ENCODE measurements at places on chromosomes 11 and 22.

GRCh38 chr11:64359712-64360445 lies 917 bp downstream of the RPS6KA4 start:
- no peak for DNase-seq

GRCh38 chr11:9662273-9662672 lies 1.6 kb upstream of the SWAP70 start:
- no peak for DNase-seq

- DNase-seq = no peak
Measured at GRCh38 chr11:132579136-132579535, 953.2 kb downstream of the OPCML start.

DNA sequence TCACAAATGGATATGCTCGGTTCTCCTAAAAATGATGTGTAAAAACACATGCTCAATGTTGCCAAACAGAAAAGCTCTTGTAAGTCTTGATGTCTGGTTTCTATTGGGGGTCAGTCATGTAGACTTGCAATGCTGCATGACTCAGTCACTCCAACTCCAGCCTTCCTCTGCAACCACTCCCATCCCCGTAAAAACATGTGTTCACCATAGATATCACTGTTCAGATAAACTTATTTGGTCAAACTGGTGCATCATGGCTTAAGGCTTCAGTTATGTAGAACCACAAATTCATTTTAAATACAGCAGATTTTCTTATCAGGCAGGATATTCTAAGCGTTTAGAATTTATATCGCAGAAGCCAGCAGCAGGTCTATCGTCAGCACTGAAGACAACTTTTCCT lies 298.4 kb upstream of the LUZP2 start:
- DNase-seq = no peak

DNA sequence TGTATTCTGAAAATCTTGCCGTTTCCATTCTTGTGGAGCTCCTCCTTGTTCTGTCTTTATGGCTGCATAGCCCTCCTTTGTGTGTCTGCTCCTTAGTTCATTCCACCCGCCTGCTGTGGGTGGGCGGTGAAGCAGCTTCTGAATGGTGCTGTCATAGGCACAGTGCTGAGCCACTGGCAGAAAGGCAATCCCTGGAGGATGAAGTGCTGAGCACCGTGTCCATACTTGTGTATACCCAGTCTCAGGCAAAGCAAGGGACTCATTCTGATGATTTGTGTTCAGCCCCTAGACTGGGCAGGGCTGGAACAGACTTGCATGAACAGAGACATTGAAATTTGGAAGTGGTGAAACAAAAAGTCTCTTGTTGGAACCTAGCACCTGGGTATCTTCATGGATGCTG lies 134.9 kb downstream of the MYO18B start:
- DNase-seq = no peak

GRCh38 chr11:57458410-57459163 lies 1.7 kb upstream of the RTN4RL2 start:
- no peak for DNase-seq

DNA sequence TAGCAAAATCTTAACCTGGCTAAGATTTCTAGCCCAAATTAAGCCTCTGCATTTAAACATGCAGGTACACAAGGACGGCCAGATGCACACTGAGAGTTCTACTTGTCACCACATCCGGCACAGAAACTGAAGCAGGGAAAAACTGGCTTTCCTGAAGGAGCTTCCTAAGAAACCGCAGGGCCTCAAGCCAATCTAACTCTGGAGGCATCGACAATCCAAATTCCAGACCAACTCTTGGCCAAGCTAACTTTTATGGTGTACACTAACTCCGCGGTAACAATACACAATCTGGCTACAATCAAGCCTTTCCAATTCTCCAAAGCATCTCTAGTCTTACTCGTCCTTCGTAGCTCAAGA lies 1.2 kb downstream of the MSANTD2 start:
- no peak for DNase-seq

DNA sequence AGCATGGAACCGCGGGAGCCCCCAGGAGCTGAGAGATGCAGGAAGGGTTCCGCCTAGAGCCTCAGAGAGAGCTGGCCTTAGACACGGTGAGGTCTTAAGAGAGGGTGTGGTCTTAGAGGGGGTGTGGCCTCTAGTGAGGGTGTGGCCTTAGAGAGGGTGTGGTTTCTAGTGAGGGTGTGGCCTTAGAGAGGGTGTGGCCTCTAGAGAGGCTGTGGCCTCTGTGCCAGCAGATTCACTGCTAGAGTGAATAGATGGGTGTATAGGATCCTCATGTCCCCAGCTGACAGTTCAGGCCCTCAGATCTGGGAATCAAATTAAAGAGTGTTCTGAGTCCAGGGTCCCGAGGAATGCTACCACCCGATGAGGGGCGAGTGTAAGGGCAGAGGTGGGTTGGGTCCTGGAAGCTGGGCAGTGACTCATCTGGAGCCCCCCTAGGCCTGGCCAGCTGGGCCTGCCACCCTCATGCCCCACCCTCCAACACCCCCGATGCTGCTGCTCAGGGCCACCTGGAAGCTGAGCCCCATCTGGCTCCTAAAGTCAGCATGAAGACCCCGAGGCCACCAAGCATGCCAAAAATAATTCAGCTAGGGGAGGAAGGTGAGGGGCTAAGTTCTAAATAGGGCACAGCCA lies 49.5 kb downstream of the IGF2 start:
- DNase-seq = peak; percentile 1

DNA sequence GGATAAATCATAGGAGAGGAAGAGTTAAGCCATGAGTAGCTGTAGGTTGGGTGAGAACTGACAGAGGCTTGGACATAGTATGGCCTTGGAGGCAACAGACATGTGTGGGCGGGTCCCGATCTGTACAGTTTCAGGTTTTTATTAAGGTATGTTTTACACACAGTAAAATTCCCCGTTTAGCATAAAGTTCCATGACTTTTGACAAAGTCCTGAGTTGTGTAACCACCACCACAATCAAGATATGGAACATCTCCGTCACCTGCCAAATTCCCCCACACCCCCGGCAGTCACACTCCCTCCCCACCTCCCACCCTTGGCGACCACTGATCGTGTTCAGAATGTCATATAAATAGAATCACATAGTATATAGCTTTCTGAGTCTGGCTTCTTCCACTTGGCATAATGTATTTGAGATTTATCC lies 68.1 kb downstream of the GRIK4 start:
- no peak for DNase-seq
